ENCODE measurements at places on chromosomes 12 and 14.
A peak's percentile ranks its signal among the peaks of the same experiment; 100 is the strongest.

DNA sequence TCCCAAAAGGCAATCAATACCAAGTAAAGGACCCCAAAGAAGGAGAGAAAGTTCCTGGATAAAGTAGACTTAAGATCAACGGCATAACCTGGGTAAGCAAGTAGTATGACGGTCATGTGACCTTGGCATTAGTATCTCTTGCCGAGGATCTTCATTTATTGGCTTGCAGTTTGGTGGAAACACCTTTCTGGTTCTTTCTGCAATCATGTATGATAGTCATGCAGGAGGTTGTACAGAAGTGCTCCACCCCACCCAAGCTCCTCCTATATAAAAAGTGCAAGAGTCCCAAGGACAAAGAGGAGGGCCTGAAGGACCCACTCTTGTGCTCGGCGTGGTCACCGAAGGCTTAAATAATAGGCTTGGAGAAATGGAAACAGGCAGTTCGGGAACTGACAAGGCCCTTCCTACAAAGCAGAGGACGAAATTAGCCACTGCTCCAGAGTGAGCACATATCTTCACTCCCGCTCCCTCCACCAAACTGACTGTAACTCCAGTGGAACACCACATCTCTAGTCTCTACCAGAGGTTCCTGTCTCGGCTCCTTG lies 750 bp downstream of the CS start:
- no peak for DNase-seq

DNA sequence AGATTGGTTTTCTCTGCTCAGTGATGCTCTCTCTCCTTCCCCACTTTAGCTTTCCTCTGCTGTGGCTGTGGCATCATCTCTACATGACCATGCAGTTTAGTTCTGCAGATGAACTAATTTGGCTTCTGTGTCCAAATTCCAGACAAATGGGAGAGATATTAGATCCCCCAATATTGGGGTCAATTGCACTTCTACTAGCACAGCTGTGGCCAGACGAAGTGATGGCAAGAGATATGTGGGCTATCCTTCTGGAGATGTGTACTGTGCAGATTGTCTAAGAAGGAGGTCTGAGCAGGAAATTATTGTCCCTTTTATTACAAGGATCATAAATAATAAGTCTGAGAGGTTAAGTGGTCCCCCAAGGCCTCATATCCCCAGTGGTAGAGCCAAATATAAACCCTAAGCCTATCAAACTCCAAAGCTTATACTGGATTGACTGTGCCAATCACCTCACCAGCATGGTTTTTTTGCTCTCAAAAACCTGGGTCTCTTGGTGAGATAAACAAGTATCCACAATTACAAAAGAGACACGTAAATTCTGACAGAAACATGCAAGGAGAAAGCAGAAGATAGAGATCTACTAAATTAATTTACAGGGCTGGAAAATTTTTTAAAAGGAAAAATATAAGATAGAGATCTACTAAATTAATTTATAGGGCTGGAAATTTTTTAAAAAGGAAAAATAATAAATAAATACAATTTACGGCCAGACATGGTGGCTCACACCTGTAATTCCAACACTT lies 29.1 kb upstream of the GCH1 start:
- no peak for DNase-seq

GRCh38 chr12:98343002-98343567 lies 172.3 kb upstream of the TMPO start:
- DNase-seq, result no peak

DNA sequence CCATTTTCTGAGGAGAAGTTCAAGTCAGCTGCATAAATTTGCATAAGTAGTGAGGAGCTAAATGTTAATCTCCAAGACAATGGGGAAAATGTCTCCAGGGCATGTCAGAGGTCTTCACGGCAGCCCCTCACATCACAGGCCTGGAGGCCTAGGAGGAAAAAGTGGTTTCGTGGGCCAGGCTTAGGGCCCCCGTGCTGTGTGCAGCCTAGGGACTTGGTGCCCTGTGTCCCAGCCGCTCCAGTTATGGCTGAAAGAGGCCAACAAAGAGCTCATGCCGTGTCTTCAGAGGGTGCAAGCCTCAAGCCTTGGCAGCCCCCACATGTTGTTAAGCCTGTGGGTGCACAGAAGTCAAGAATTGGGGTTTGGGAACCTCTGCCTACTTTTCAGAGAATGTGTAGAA lies 41.9 kb upstream of the RD3L start:
- no peak for DNase-seq

GRCh38 chr12:123104809-123105208 lies 46.1 kb downstream of the PITPNM2 start:
- DNase-seq, result no peak

DNA sequence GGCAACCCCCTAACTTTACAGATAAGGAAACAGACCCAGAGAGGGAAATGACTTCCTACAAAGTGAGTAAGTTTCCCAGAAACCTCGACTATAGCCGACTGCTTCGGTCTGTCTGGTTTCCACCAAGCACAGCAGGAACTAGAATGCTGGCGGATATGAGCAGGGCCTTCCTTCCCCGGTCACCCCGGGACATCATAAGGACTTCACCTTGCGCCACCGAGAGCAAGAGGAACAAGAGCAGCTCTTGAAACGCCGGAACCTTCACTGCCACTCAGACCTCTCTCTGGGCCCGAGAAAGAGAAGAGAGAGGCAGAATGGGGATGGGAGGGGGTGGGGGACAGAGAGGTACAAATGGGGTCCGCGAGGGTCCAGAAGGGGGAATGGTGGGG lies 29.4 kb upstream of the GPR68 start:
- DNase-seq, result no peak

DNA sequence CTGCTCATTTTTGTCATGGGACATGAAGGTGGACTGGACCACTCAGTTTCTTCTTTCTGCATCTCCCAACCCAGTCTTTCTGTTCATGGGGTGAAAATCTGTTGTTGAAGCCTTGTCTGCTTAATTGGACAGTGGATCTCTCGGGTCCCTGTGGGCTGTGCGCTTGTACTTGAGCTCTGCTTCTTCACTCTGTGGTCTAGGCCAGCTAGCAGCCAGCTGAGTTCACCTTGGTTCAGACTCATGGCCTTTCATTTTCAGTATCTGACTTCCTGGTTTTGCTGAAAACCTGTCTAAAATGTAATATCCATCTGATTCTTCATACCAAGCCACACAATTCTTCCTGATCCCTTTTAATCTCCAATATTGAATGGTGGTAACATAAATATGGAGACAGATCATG lies 117.2 kb downstream of the LRRK2 start:
- DNase-seq, result no peak

- DNase-seq, result no peak
These were observed 77.0 kb upstream of the GRIP1 start for GRCh38 chr12:66755727-66756395.

DNA sequence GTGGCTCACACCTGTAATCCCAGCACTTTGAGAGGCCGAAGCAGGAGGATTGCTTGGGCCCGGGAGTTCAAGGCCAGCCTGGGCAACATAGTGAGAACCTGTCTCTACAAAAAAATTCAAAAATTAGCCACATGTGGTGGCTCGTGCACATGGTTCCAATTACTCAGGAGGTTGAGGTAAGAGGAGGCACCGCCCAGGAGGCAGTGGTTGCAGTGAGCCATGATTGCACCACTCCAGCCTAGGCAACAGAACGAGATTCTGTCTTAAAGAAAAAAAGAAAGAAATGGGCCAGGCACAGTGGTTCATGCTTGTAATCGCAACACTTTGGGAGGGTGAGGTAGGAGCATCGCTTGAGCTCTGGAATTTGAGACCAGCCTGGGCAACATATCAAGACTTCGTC lies 33.5 kb downstream of the MAP1LC3B2 start:
- peak; percentile 39 for DNase-seq

- no peak for DNase-seq
These were observed 118.2 kb upstream of the GSC start for GRCh38 chr14:94888121-94888520.

GRCh38 chr12:88416786-88417185 lies 163.5 kb downstream of the KITLG start:
- DNase-seq, result no peak

DNA sequence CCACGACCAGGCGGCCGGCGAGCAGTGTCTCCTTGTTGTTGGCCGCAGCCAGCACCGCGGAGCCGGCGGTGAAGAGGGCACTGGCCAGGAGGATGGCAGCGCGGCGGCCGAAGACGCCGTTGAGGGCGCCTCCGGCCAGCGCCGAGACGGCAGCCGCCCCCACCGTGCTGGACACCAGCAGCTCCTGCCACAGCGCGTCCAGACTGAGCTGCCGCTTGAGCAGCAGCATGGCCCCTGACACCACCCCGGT lies 691 bp downstream of the SLC2A13 start:
- no peak for DNase-seq

DNA sequence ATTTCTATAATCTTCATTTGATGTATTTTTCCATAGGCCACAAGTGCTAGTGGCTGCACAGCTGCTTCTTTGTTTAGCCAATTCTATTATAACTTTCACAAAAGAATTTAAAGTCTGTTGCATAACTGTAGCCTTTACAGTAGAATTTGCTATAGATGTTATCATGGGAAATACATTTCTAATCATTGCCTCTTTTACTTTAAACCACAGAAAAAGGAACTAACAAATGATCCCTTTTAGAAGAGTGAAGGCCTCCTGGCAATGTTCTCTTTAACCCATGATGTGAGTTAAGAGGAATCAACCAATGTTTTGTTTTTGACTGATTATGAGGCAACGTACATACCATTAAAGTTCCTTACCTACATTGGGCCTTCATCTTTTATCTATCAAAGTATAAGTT lies 68.8 kb downstream of the RPL10L start:
- no peak for DNase-seq

DNA sequence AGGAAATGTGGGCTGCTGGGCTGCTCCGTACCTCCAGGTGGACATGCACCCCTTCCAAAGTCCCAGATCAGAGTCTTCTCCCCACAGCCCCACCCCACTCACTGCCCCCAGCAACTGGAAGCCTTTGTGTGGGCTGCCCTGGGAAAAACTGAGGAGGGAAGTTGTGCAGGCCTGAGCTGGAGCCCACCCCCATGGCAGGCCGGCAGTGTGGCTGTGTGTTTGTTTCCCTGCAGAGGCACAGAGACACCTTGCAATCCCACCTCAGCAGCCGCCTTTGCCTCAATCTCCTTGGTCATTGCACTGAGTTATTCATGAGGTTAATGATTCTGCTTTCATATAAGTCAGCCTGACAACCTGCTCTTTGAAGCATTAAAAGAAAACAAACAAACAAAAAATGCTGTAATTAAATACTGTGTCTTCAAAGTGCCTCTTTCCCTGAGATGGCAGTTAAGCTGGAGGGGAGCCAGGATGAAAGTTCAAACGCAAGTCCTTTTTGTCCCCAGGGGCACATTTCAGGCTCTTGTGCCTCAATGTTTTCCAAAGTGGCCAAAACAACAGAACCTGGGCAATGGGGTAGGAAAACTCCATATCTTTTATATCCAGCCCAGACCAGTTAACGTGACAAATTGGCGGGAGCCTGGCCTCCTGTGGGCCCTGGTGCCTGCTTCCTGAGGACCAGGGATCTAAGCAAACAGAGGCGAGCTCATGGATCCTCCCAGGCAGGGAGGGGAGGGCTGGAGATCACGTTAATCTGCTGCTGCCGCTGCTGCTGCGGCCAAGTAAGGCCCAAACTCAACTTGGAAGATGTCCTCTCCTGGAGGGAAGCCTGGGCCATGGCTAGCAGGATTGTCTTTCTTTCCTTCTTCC lies 51.9 kb upstream of the TSPAN11 start:
- DNase-seq, result no peak

DNA sequence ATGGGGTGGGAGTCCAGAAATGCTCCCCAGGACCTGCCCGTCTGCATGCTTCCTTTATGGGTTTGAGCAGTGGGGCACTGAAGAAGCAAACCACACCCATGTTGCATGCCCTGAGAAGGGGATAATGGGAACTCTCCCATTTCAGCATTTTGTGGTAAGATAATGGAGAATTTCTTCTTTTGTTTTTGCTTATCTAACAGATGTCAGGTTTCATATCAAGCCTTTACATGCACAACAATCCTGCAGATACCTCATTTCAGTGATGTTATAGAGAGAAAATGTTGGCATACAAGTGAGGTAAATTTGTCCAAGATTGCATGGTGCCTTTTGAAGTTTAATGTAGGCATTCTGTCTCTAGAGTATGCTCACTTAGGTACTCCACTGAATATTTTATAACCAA lies 177.0 kb downstream of the ALX1 start:
- DNase-seq, result no peak

GRCh38 chr12:131793243-131794022 lies 34.8 kb upstream of the MMP17 start:
- DNase-seq, result no peak

GRCh38 chr14:86020841-86021240 lies 490.9 kb downstream of the FLRT2 start:
- DNase-seq, result no peak

DNA sequence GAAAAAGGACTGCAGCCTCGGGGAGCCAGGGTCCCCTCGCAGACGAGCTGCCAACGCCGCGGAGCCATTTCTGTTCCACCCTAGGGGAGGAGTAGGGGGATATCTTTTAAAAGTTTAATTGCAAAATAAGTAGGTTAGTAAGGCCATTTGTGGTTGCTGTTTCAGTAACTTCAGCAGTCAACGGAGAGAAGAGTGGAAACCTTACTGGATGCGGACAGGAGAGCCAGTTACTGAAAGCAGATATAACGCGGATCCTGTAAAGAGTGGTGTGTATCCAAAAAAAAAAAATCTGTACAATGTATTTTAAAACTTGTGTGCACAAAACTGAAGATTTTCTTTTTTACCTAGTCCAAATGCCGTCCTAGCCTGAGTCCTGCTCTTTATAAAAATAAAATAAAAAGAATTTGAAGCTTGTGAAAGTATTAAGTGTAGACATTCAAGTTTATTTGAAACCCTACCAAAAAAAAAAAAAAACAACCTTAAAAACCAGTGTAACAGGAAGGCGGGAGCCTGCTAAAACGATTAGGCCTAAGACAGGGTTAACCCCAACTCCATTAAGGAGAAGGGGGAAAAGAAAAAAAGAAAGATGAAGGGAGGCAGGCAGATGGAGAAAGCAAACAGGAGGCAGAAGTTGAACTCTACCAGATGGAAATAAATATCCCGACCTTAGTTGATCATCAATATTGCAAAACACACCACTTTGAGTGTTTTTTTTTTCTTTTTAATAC lies 1.0 kb upstream of the BTG1 start:
- no peak for DNase-seq

- DNase-seq, result no peak
These were observed 653.3 kb upstream of the MIS18BP1 start for GRCh38 chr14:45906257-45906656.

DNA sequence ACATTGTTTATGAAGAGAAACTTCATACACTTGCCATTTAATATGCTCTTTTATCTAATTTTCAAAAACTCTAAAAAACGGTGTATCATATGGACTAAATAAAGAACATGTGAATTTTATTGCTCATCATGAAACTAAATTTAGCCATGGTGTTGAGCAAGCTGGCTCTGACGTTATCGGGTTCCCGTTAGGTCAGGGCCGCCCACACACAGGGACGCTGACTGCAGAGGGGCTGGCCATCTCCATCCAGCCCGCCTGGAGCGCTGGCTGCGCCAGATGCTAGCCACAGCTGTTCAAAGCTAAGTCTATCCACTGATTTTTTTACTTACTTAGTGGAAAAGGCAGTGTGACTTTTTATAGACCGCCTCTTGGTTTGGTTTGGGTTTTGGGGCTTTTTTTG lies 36.5 kb upstream of the DYNC1H1 start:
- peak; percentile 13 for DNase-seq

DNA sequence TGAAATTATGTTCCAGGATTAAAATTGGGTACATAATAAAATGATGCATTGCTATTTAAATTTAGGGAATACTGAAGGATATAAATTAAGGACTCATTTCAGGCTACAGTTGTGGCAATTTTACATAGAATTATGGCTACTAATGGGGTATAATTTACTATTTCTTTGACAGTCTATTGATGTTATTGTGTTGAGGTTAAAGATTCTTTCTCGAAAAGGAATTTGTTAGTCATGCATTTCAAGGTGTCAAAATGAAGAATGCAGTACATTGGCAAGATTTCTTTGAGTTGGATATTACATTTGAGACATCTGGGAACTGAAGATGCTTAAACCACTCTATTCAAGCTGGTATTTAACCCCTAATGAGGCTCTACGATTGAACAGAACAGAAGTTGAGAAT lies 28.3 kb downstream of the SLC5A8 start:
- DNase-seq, result no peak
